Left kidney (tissue), 8 donors: ENCODE measurements at places on chromosomes 5 and 9. TPM values are rescaled to one million over a fixed set of nuclear protein-coding genes. Genes with fewer than 3 reads are reported as not detected.

GRCh38 chr5:39149966-39150365 is 69.4 kb downstream of the FYB1 start:
- no peak for DNase-seq

- DNase-seq: peak; percentile 77
Observed at GRCh38 chr9:34430843-34431437, 27.4 kb downstream of the FAM219A start.

- no peak for DNase-seq
Observed at GRCh38 chr9:14294659-14295058, 19.3 kb downstream of the NFIB start.

Gene PCDH12
- polyA plus RNA-seq: 15.7 TPM

GRCh38 chr5:35213608-35214007 is 16.7 kb downstream of the PRLR start:
- DNase-seq: no peak

Gene PITX1
- not detected for polyA plus RNA-seq

DNA sequence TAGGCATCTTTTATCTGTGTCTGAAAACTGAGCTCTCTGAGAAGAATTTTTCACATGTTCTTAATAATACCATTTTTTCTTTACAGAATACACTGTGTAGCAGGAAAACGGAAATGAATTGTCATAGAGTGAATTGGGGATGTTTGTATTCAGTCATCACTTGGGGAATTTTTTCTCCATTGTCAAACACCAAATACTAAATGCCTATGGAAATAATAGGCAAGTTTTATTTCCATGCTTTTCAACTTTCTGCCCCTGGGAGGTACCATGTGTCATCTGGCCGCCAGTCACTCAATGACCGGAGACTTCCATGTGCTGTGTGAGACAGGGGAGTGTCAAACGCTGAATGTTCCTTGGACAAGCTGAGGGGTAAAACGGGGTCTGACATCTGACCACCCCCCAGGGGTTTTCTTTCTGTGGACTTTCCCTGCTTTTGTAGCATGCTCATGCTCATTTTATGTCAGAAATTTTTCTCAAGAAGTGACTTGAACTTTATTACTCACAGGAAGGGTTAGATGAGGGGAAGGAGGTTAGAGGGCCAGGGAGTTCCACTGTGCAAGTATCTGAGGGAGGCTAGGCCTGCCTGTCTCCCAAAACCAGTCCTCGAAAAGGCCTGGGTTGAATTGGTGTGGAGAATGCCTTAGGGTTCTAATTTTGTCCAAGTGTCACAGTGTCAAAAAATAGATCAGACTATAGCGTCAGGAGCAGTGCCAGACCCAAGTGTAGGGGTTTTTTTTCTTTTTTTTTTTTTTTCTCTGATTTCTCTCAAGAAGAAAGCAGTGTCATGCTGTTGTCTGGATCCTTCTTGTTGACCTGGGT is 438.6 kb downstream of the AGTPBP1 start:
- DNase-seq: no peak

- no peak for DNase-seq
Observed at GRCh38 chr5:83035373-83036100, 41.7 kb downstream of the TMEM167A start.

Gene ADAMTSL2
- polyA plus RNA-seq: 1.2 TPM

Gene ACSL6
- polyA plus RNA-seq: 1.4 TPM

Gene CCDC192
- 1.5 TPM for polyA plus RNA-seq

DNA sequence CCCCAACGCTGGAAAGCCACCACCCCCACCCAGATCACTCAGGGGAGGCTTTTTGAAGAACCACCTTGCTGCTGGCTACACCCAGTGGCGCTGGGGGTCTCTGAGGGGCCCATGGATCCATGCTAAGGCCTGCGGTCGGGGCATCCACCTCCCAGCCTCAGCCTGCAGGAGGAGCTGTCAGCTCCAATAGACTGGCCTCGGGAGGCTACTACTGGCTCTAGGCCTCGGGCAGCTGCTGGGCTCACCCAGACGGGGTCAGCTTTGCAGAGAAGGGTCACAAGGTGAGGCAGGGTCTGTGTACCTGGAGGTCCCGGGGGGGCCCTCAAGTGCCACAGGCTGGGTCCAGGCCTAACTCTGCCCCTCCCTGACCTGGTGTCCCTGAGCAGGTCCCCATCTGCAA is 193.7 kb downstream of the OLFM1 start:
- no peak for DNase-seq

Gene SH3RF2
- 5.4 TPM for polyA plus RNA-seq

Gene ENC1
- polyA plus RNA-seq: 102 TPM

- DNase-seq: no peak
Observed at GRCh38 chr5:57716661-57717060, 234.1 kb upstream of the ACTBL2 start.

DNA sequence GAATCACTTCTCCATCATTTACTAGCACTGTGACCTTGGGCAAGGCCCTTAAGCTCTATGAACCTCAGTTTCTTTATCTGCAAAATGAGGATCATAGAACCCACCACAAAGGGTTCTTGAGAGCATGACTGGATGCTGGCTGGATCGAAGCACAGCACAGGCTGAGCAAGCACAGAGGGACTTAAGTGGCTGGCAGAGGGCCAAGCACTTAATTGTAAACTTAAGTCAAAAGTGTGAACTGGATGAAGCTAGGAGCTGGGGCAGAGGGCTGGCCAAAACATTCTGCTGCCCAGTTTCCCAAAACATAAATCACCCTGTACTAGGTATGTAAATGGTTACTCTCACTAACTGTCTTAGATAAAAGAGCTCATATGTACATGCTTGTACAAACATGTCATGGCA is 112.3 kb upstream of the WWC1 start:
- DNase-seq: no peak

DNA sequence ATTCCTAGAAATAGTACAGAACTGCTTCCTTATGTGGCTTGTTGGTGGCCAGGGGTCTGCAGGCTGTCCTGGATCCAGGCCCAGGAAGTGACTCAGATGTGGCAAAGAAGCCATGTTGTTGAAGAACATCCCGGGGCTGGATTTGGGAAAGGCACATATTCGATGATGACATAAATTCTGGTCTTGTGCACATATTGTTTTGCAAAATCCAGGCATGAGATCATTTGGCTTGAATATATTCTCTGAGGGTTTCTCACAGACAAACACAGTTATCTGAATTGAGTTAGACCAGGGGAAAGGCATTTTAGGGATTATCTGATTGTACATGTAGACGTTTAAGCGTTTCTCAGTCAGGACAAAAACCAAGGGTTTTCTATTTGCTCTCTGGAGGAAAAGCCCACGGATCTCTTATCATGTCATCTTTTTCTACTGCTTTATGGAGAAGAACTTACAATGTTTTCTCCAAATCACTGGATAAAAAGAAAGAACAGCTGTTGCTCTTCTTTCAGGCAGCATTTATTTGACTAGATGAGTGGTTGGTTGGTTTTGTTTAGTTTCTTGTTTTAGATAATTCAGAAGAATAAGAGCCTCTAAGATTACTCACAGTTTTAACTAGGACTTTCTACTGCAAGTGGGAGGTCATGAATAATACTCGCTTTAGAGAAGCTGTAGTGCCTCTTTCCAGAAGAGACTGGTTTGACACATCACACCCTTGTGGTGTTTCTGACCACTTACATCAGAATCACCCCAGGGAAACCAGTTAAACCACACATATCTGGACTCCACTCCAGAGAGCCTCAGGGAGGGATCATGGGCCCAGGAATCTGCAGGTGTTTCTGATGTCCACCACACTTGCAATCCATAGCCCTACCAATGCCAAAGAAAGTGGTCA is 29.5 kb upstream of the LHFPL2 start:
- DNase-seq: no peak

DNA sequence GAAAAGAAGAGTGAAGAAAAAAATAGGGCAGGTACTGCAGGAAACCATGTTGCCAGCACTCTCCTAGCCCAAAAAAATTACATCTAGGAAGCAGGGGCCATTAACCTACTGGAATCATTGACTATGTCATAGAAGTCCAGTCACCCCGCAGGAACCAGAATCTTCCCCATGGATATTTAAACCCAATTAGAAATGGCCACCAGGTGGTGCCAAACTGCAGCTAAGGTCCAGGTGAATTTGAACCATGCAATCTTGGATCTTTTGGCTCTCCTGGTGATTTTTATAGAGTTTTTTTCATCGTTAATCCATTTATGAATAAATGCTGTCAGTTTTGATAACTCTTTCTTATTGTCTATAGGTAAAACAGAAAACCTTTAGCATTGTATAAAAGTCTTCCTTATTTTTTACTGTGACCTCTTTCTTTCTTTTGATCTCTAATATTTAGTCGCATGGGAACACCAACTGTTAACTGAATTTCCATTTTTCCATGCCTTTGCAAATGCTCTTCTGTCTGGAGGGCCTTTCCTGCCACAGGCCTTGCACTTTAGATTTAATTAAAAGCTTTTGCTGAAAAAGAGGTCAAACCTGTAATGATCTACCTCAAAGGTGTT is 147.5 kb upstream of the FGF10 start:
- peak; percentile 25 for DNase-seq

- no peak for DNase-seq
Observed at GRCh38 chr5:68084396-68084795, 131.2 kb upstream of the PIK3R1 start.

DNA sequence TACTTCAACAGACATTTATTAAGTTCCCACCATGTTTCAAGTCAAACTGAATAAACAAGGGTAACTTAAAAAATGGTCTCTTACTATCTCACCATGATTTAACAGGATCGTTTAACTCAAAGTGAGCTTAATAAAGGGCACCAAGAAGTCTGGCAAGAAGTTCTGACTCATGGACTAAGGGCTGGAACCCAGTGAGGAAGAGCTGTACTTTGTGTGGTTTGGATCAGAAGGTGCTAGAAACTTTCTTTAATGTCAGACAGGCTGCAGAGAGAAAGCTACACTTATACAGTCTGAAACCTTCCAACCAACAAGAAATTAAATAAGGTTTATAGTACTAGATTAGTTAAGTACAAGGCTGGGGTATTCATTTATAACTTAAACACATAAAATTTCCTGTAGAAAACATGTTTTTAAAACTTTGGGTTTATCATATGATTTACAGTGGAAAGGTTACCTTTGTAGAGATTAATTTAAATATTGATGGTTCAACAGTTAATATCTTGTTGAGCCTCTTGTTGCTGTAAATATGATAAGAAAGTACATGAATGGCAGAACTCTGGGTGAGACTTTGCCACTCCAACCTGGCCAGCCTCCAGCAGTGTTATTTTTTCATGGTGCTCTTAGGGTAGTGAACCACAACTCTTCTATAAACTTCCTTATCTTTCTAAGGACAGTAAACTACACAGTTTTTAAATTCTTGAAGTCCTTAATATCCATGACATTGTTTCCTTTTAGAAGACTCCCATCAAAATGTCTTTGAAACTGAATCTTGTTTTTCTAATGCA is 162.8 kb downstream of the MAN2A1 start:
- DNase-seq: no peak

DNA sequence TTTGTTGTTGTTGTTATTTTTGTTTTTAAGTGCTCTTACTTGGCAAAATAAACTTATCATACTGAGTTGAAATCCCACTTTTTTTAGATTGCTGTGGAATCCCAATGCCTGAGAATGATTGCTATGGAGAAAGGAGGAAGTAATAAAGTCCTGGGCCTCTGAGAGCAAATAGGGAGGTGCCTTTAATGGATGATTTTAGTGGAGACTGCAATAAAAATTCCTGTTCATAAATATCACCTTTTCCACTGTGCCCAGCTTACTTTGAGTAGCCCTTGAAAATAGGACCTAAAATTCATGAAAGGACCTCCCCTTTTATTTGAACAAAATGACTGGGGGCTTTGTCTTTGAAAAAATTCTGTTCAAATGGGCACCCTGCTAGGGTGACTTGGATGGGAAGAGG is 21.8 kb upstream of the ANKH start:
- no peak for DNase-seq

DNA sequence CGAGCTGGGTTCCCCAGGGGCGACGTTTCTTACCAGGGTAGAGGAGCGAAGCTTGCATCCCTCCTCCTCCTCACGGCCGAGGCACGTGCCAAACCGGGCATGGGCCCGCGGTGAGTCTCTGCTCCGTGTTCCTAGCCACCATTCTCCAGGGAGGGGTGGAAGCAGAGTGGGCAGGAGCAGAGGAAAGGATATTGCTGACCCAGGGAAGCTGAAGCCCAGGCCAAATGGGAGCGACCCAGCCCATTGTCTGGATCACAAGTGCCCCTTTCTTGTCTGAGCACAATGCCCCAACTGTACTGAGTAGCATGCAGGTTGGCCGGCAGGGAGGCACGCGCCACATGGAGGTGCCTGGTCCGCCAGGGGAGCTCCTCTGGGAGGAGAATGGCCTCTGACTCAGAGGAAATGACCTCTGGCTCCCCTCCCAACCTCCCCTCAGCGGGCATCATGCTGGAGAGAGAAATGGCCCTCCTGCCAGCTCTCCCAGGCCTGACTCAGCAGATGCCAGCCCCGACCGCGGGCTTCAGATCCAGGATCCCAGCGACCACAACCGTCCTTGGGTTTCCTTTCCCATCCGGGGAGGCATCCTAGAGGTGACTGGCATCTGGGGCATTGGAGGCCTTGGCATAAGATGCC is 1.1 kb downstream of the PRR7 start:
- DNase-seq: no peak

Gene ZNF367
- polyA plus RNA-seq: 12.7 TPM

Gene SYK
- polyA plus RNA-seq: 26.2 TPM

Gene IL4
- polyA plus RNA-seq: 0.57 TPM

DNA sequence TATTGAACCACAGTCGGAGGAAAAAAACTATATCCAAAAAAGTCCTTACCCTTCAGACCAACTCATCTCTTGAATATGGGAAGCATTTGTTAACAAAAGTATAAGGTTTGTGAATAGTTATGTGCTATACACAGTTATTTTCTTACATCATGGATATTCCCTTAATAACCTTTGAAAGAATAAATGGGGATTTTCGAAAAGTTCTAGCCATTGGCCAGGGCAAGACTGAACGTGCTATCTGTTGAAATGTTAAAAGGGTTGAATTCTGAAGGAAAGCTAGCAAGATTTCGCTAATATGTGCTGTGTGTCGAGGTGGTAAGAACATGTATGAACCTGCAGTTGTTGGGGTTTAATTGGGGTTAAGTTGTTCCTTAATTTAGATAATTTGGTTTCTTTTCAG is 140.8 kb downstream of the SMARCA2 start:
- no peak for DNase-seq

DNA sequence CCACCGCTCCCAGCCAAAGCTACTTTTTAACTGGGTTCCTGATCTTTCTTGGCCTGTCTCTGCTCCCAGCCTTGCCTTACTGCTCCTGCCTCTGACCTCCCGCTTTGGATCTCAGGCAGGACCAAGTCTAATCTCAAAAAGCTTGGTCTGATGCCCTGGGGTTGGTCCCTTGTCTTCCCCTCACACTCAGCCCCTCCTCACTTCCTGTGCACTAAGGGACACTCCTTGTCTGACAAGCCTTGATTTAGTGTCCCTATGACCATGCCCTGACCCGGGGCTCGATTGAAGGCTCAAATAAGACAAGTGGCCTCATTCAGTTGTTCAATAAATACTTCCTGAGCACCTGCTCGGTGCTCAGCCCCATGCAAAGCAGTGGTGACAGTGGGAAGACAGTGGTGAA is 3.7 kb upstream of the GTF3C5 start:
- no peak for DNase-seq

Gene NEURL1B
- polyA plus RNA-seq: 14.8 TPM

- no peak for DNase-seq
Observed at GRCh38 chr5:135211083-135211790, 177.2 kb upstream of the PITX1 start.

Gene PCDHGA9
- 6.5 TPM for polyA plus RNA-seq

GRCh38 chr9:16883586-16883985 is 13.1 kb upstream of the BNC2 start:
- DNase-seq: no peak
